Activated naive CD8-positive, alpha-beta T cell treated with anti-CD3 and anti-CD28 coated beads for 36 hours (primary cell): ENCODE measurements at places on chromosomes 16 and 17. TPM values are rescaled to one million over a fixed set of nuclear protein-coding genes. Genes with fewer than 3 reads are reported as not detected.

The CD7 gene
- total RNA-seq = 293 TPM

The NMT1 gene
- 168 TPM for total RNA-seq

The EVPLL gene
- total RNA-seq = 0.14 TPM

The CCL7 gene
- not detected for total RNA-seq

The SALL1 gene
- not detected for total RNA-seq

The CHST5 gene
- not detected for total RNA-seq

The GP1BA gene
- not detected for total RNA-seq

The FOXK2 gene
- 67.2 TPM for total RNA-seq

The NEUROD2 gene
- total RNA-seq = not detected

The VAT1L gene
- total RNA-seq = not detected
